ENCODE measurements at places on chromosomes 4 and X.

DNA sequence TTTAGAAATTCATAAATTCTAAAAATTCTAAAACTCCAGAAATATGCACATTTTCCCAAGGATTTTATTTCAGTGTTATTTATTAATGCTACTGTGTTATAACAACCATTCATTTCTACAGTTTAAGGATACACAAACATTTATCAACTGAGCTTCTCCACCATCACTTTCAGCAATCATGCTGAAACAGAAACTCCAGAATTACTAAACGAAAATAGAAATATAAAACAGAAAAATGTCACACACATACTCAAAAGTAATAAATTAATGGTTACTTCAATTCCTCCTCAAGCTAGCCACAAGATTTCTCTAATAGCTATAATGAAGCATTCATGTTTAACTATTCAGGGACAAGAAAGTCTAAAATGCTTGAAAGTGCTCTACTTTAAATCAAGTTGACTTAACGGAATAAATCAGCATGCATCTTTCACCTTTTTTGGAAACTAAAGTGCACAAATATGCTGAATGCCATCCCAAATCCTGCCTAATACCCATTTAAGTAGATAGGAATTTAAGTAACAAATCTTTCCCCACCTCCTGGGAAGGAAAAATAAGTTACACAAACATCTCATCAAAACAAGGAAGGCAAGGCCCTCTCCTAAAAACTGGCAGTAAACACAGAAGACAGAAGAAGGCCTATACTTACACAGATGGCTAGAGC, 563 bp downstream of the FAM13A start:
- no peak for DNase-seq

DNA sequence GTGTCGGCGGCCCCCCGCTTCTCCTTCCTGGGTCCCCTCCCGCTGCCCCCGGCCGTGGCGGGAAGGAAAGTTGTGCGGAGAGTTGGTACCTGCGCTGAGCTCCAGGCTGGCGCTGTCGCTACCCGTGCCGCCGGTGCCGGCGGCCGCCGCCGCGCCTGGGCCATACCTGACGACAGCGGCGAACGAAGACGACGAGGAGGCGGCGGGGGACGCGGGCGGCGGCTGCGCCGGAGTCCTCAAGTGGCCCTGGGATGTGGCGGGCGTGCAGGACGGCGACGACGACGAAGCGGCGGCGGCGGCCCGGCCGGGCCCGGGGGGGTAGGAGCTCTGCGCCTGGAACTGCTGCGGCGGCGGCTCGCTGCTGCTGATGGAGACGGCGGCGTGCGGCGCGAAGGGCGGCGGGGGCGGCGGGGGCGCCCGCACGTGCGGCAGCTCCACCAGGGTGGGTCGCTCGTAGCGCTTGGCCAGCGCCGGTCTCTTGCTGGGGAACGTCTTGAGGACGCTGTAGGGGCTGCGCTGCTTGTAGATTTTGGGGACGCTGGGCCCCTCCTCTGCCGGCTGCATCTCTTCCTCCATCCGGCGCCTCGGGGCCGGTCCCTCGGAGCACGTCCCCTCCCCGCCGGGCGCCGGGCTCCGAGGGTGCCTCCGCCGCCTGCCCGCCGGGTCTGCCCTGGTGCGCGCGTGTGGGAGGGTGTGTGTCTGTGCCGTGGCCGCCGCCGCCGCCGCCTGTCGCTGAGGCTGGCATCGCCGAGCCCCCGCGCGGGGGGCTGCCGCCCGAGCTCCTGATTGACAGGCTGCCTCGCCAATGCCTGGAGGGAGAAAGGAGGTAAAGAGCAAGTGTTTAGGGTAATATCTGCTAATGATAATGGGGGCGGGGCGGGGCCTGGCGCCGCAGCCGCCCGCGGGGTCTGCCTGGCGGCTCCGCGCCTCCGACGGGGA, 618 bp downstream of the BEND4 start:
- no peak for DNase-seq

DNA sequence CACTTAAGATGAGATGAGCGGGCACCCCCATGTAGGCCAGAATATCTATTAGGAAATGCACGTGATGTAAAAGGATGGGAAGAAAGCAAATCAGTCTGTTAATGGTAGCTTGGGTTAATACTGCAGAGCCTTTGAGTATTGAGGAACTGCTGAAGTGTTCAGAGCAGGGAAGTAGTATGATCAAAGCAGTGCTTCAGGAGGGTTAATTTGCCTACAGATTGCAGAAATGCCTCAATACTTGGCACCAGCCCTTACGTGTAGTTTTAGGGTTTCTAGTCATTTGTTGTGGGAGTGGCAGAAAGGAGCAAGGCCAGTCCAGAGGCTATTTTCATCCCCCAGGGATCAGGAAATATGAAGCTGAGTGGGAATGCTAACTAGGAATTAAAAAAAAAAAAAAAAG, 19.7 kb downstream of the ZFX start:
- no peak for DNase-seq

- DNase-seq = no peak
Observed at GRCh38 chrX:41688835-41689234, at the start of gene GPR34. Gene GPR34, plus strand, starts transcription at chrX:41688973. Its CDS starts 6,661 bp downstream, at chrX:41695634.

GRCh38 chr4:89197920-89198319, 86.6 kb downstream of the TIGD2 start:
- no peak for DNase-seq

DNA sequence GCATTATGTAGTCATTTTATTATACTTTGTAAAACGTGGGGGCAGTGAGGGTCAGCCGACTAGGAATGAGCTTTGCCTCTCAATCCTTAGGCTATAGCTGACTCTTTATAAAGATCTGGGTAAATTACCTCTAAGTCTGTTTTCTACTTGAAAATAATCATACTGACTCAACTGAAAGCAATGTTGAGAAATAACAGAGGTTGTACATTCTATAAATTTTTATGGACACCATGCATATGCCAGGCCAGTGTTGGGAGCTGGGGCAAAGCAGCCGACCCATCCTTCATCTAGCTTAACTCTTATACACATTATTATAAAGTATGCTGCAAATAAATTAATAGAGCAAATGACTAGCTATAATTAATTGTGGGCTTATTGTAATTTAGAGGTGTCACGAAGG, 2.2 kb upstream of the DCUN1D4 start:
- DNase-seq = no peak

GRCh38 chrX:47723689-47724088, 64.7 kb upstream of the UXT start:
- no peak for DNase-seq

GRCh38 chr4:157727163-157727562, 445.7 kb downstream of the GASK1B start:
- no peak for DNase-seq

GRCh38 chr4:33831442-33832066, 2412.8 kb downstream of the ARAP2 start:
- no peak for DNase-seq

- no peak for DNase-seq
Observed at GRCh38 chr4:153877898-153878297, 89.0 kb upstream of the SFRP2 start.

GRCh38 chr4:24588216-24588954, 4.0 kb upstream of the DHX15 start:
- no peak for DNase-seq
